Chondrocyte (in vitro differentiated cells): ENCODE measurements at places on chromosomes 1 and 21.

DNA sequence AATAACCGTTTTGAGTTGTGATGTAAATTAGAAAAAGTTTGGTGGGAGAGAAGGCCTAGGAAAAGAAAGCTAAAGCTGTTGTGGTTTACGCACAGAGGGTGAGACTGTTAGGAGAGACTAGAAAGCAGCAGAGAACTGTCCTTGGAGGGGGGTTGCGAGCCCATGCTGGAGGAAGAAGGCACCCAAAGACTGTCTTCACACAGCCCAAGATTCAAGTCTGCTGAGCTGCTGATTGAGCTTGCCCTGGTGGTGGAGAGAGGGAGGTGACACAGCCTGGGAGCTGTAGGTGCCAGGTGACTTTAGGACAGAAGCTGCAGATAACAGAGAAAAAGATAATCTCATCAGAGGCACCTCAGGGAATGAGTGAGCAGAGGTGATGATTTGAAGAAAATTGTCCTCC, 18.3 kb upstream of the TLR5 start:
- DNase-seq, result no peak
- no peak overlapping the region for H3K27ac ChIP-seq
- H3K36me3 ChIP-seq, result no peaks in the 10 kb centered on the region

DNA sequence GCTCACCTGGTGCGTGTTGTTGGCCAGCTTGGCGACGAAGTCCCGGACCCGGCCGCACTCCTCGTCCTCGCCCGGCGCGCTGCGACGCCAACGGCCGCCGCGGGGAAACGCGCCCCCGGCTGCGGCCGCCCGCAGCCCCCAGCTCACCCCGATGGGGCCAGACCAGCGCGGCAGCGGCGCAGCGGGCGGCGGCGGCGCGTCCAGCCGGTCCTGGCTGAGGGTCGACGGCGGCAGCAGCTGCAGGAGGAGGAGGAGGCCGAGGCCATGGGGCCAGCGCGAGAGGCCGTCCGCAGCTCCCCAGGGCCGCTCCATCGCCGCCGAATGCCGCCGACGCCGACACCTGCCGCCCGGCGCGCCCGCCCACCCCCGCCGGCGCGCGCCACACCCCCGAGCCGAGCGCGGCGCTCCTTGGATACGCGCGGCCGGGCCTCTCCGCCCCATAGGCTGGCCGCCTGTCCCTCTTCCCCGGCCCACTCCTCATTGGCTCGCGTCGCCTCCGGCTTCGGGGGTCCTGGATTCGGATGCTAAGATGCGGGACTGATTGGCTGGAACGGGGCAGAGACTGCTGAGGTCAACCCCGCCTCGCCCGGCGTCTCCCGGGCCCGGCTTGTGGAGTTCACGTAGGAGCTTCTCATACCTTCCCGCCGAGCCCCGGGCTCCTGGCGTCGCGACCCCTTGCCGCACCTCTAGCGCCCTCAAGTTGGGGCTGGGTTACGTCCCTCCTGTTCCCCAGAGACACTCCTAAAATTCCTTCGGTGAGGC, at the start of gene SORT1:
Gene SORT1 (minus strand): TSS at position 338 of the 762 bp plus-strand sequence. CDS start 26 bp downstream, at position 312.
- peaks cover 1% of the 10 kb centered on the region for H3K36me3 ChIP-seq
- peak within 1 kb of the TSS; percentile 92 for H3K27ac ChIP-seq
- H3K4me3 ChIP-seq, result peak within 1 kb of the TSS; percentile 92
- peak; percentile 95 for DNase-seq
- H3K27me3 ChIP-seq, result no peaks in the 10 kb centered on the region

GRCh38 chr1:115458426-115459114, 120.5 kb upstream of the NGF start:
- no peaks in the 10 kb centered on the region for H3K36me3 ChIP-seq
- no peaks in the 10 kb centered on the region for H3K27me3 ChIP-seq
- DNase-seq, result no peak
- H3K4me3 ChIP-seq, result no peak overlapping the region
- peaks cover 13% of the 10 kb centered on the region for H3K4me1 ChIP-seq

DNA sequence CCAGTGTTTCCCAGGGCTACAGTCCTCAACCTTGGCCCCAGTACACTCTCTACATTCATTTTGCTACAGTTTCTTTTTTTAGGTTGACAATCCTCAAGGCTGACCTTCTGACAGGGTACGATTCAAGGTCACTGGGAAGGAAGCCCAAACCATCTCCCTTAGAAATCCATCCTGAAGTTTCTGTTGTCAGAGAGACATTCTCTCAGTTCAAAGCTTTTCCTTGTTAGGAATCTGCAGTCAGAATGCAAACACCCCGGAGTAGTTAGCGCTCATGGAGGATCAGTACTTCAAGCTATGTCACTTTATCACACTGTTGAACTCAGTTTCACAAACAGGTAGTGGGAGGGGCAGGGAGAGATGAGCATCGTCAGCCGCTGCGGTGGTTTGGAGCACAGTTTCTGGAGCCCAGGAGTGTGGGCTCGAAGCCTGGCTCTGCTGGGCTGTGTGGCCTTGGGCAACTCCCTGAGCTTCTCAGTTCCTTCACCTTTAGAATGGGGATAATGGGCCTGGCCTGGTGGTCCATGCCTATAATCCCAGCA, 4.2 kb downstream of the SLC2A5 start:
- H3K4me1 ChIP-seq, result peaks cover 42% of the 10 kb centered on the region
- peaks cover 1% of the 10 kb centered on the region for H3K36me3 ChIP-seq
- DNase-seq, result no peak

GRCh38 chr1:160342526-160342925, 524 bp downstream of the COPA start:
- peak overlapping the region; percentile 100 for H3K27ac ChIP-seq
- peak overlapping the region; percentile 100 for H3K4me3 ChIP-seq
- no peaks in the 10 kb centered on the region for H3K27me3 ChIP-seq
- H3K36me3 ChIP-seq, result peaks cover 23% of the 10 kb centered on the region
- DNase-seq, result no peak

- H3K27ac ChIP-seq, result no peak overlapping the region
- H3K27me3 ChIP-seq, result peaks cover 4% of the 10 kb centered on the region
- no peaks in the 10 kb centered on the region for H3K4me1 ChIP-seq
These were observed 420.9 kb upstream of the CAMK1G start for GRCh38 chr1:209162651-209163050.

DNA sequence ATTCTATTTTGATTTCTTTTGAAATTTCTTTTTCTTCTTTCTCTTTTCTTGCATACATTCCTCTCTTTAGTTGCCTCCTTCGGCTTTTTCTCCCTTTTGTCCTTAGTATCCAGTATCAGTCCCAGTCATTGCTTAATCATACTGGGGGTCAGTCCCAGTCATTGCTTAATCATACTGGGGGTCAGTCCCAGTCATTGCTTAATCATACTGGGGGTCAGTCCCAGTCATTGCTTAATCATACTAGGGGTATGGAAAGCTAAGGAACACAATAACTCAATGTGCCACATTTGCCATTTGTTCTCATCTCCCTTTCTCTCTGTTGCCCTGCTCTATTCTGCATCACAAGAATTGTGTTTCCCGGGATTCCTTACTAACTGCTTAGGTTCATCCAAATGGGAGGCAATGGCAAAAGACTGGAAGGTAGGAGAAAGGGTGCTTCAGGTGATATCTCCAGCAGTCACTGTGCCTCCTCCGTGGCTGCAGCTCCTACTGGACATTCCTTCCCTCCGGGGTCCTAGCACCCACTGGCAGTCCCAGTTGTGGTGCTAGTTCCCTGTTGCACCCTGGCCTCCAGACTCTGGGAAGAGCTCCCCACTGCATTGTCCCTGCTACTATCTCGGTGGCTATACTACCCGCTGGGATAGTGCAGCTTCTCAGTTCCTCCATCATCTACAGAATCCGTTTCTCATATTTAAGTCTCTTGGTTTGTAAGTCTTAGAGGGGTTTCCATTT, 32.6 kb upstream of the LAMC1 start:
- H3K4me1 ChIP-seq, result peaks cover 14% of the 10 kb centered on the region
- H3K4me3 ChIP-seq, result no peak overlapping the region
- DNase-seq, result no peak
- no peaks in the 10 kb centered on the region for H3K27me3 ChIP-seq

GRCh38 chr1:243507672-243508302, 251.9 kb downstream of the SDCCAG8 start:
- no peak for DNase-seq
- H3K27me3 ChIP-seq, result no peaks in the 10 kb centered on the region
- no peak overlapping the region for H3K27ac ChIP-seq

- peaks cover 49% of the 10 kb centered on the region for H3K27me3 ChIP-seq
- H3K4me3 ChIP-seq, result no peak overlapping the region
- no peaks in the 10 kb centered on the region for H3K4me1 ChIP-seq
These were observed 654.1 kb downstream of the PTPRU start for GRCh38 chr1:29890201-29890959.

DNA sequence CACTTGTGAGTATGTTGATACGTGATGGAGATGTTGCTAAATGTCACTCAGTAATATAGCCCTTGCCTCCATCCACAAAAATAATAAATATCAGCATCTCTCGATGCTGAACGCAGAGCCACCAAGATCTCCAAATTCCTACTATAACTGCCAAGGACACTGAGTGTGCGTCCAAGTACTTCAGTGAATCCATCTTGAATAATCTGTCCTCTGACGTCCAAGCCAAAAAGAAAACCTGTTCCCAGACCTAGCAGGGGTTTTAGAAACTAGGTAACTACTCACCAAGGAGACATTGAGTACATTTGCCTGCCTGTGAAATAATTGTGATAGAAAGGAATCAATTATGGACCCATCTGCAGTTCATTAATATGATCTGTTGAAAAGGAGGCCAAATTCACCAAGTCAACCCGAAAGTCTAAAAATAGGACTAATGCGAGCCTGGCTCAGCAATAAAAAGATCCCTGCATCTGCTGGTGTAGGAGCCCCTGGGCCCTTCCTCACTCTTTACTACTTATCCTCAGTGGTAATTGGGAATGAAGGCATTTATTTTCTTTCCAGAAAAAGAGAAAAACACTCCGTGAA, 226.9 kb upstream of the IRF2BP2 start:
- no peaks in the 10 kb centered on the region for H3K36me3 ChIP-seq
- H3K27me3 ChIP-seq, result no peaks in the 10 kb centered on the region
- no peak overlapping the region for H3K4me3 ChIP-seq
- H3K27ac ChIP-seq, result no peak overlapping the region
- H3K4me1 ChIP-seq, result peaks cover 3% of the 10 kb centered on the region
- no peak for DNase-seq

- DNase-seq, result no peak
- H3K27ac ChIP-seq, result no peak within 1 kb of the TSS
- H3K4me3 ChIP-seq, result no peak within 1 kb of the TSS
- H3K27me3 ChIP-seq, result no peaks in the 10 kb centered on the region
These were observed at the start of gene PTPRC for GRCh38 chr1:198638894-198639635. TSS of gene PTPRC (plus strand) at chr1:198639040. CDS start at chr1:198639269, 229 bp downstream.

DNA sequence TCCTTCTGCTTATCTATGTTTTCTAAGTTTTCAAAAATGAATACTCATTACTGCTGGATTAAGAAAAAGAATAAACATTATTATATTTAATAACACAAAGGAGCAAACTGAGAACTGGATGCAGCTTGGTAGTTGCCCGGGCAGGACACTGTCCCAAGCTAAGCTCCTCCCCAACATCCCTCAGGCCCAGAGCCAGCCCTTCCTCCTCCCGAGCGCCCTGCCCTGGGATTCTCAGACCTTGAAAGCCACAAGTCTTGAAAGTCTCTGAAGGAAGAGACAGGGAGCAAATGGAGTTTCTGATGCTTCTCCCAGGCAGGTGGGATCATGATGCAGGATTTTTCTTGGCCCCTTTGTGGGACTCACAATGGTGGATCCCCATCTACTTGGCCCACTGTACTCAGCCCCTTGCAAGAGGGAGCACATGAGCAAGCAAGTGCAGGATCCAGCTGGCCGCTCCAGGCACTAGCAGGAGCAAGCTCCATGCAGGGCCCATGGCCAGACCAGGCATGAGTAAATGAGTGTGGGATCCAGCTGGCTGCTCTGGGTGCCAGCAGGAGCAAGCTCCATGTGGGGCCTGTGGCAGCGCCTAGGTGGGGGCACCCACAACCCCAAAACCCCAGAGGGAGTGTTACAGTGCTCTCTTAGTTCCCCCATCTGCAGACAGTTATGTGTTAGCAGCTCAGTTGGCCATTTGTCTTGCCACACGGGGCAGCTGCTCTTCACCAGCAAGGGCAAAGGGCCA, 32.1 kb upstream of the RAB4A start:
- H3K36me3 ChIP-seq, result peaks cover 9% of the 10 kb centered on the region
- peaks cover 12% of the 10 kb centered on the region for H3K27me3 ChIP-seq
- DNase-seq, result no peak

DNA sequence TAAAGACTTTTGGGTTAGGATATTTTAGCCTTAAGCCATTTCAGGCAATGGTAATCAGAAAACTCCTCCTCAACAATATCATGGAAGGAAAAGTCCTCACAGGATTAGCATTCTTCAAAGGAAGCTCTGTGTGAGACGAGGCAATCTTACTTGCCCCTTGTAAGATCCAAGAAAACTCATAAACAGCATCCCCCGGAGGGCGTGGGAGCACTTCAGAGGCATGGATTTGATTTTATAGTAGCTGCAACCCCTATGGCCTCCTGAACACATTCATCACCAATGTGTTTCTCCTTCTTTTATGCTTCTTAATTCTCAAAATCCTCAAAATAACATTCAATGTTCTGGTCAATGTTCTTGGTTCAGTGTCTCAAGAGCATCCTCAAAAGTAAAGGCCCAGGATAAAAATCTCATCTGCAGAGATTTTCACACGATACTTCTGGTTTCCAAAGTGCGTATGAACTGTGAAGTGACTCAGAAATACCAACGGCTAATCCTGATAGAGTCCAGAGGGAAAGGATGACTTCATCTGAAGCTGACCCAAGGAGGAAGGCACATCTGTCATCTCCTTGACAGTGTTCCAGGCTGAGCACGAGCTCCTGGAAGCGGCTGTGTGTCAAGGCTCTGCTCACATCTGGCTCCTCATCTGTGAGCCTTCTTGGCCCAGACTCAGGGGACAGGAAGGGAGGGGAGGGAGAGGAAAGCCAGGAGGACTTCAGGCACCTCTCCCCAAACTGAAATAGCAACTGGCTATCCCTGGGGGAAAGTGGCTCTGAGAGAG, 49.3 kb upstream of the PSEN2 start:
- peaks cover 16% of the 10 kb centered on the region for H3K4me1 ChIP-seq
- no peak for DNase-seq
- H3K27ac ChIP-seq, result peak overlapping the region; percentile 90
- H3K4me3 ChIP-seq, result no peak overlapping the region

DNA sequence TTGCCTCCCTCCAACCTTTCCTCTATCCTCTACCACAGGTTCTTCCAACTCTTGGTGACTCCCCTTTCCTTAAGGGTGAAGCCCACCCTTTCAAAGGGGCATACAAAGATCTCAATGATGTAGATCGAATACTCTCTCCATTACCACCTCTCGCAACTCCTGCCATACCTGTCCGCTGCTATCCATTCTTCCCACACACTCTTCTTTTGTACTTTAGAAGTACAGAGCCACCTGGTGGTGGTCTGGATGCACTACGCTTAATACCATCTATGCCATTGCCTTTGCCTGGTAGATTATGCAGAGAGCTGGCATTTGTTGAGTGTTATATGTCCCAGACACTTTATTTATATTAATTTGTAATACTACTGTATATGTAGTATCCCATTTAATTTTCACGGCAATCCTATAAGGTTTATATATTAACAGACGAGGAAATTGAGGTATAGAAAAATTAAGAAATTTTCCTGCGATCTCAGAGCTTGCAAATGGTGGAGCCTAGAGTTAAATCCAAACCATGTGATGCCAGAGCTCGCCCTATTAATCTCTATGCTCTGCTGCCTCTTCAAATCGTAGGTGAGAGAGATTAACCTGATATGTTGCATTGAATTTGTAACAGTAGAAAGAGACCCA, 22.9 kb downstream of the TSHB start:
- H3K36me3 ChIP-seq, result peaks cover 28% of the 10 kb centered on the region
- no peaks in the 10 kb centered on the region for H3K27me3 ChIP-seq
- no peak for DNase-seq
- no peak overlapping the region for H3K27ac ChIP-seq
